ENCODE measurements at places on chromosomes 1 and 21.

DNA sequence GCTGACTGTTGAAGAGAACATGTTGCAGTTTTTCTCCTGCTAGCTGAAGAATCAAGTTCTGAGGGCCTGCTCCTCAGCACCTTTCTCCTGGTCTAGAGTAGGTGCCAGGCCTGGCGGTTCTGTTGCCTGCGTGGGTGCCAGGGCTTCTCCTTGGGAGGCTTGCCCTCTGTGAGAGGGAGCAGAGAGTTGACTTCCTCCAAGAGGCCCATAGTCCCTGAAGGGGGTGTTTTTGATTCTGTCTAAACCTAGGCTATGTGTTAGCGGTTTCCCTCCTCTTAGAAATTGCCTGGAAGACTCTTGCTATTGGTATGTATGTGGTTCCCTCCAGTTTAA lies 312 bp upstream of the APOBEC4 start:
- H3K36me3 ChIP-seq, result no peaks in the 10 kb centered on the region
- no peak overlapping the region for H3K27ac ChIP-seq
- no peak overlapping the region for H3K4me3 ChIP-seq
- DNase-seq, result no peak

DNA sequence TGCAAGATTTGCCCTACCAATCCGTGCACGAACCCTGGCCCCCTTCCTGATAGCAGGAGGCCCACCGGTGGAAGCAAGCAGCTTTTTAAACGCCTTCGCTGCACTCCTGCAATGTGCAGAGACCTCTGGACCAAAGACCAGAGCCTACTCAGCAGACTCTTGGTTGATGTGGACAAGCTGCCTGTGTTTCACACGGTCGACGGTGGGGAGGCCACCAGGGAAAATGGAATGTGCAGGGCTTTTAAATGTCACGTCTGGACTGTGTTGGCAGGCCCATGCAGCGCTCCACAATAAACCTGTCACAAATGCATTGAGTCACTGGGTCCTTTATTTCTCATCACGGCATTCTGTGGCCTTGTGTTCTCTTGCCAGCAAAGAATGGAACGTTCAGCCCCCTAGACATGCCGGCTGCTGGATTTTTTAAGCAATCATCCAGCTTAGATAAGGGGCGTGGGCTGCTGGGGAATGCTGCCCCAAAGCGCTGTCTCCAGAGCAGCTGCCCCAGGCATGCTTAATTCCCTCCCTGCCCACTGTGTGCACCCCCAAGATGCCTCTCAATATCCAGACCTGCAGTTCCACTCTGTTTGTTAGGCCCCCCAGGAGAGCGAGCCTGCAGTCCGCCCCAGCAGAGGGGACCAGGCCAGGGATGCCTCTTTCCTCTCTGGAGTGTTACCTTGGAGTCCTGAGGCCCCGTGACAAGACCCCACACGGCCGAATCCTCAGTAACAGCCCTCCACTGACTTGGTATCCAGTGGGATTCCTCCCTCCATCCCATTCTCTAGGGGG lies 71.3 kb downstream of the ATP5PO start:
- H3K27ac ChIP-seq, result no peak overlapping the region
- H3K36me3 ChIP-seq, result no peaks in the 10 kb centered on the region
- peak; percentile 60 for DNase-seq
- peaks cover 29% of the 10 kb centered on the region for H3K4me1 ChIP-seq

- H3K27me3 ChIP-seq, result no peaks in the 10 kb centered on the region
- H3K36me3 ChIP-seq, result no peaks in the 10 kb centered on the region
- no peak overlapping the region for H3K4me3 ChIP-seq
- H3K4me1 ChIP-seq, result no peaks in the 10 kb centered on the region
Measured at GRCh38 chr1:27074175-27074780, 61.6 kb upstream of the TENT5B start.

- no peaks in the 10 kb centered on the region for H3K36me3 ChIP-seq
- no peaks in the 10 kb centered on the region for H3K4me1 ChIP-seq
- no peak overlapping the region for H3K27ac ChIP-seq
Measured at GRCh38 chr1:192967901-192968300, 91.3 kb downstream of the UCHL5 start.

GRCh38 chr1:241721011-241721410 lies 68.9 kb downstream of the WDR64 start:
- no peaks in the 10 kb centered on the region for H3K27me3 ChIP-seq
- H3K4me1 ChIP-seq, result peaks cover 19% of the 10 kb centered on the region
- no peak for DNase-seq

DNA sequence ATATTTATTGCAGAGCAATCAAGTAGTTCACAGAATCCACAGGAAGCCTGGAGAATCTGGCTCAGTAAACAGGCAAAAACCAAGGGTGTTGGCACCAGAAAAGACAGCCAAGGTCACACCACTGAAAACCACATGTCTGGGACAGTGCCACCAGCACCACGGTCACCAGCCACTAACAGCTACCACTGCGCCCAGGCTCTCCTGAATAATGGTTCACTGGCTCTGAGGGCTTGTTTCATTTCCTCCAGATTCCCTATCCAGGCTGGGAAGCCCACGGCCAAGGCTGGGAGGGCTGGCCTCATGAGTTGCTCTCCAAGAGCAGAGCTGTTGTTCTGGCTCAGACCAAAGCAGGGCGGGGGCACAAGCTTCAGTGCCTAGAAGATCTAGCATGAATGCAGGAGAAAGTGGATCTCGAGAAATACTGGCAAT lies 54.5 kb upstream of the PTGFRN start:
- no peak overlapping the region for H3K4me3 ChIP-seq
- peak; percentile 67 for DNase-seq
- peak overlapping the region; percentile 5 for H3K27ac ChIP-seq
- 0 out of 2 replicates have a peak, but pooled peaks cover 3% of the 10 kb centered on the region for H3K36me3 ChIP-seq
- H3K27me3 ChIP-seq, result no peaks in the 10 kb centered on the region
- H3K4me1 ChIP-seq, result peaks cover 47% of the 10 kb centered on the region

GRCh38 chr1:6329851-6330250 lies 63.7 kb downstream of the ACOT7 start:
- peaks cover 31% of the 10 kb centered on the region for H3K4me1 ChIP-seq
- H3K36me3 ChIP-seq, result no peaks in the 10 kb centered on the region
- H3K4me3 ChIP-seq, result no peak overlapping the region
- H3K27me3 ChIP-seq, result no peaks in the 10 kb centered on the region
- DNase-seq, result peak; percentile 57
- peak overlapping the region; percentile 61 for H3K27ac ChIP-seq

GRCh38 chr1:43509007-43509739 lies 21.5 kb upstream of the PTPRF start:
- no peaks in the 10 kb centered on the region for H3K4me1 ChIP-seq
- no peaks in the 10 kb centered on the region for H3K27me3 ChIP-seq
- no peak for DNase-seq
- H3K27ac ChIP-seq, result no peak overlapping the region

DNA sequence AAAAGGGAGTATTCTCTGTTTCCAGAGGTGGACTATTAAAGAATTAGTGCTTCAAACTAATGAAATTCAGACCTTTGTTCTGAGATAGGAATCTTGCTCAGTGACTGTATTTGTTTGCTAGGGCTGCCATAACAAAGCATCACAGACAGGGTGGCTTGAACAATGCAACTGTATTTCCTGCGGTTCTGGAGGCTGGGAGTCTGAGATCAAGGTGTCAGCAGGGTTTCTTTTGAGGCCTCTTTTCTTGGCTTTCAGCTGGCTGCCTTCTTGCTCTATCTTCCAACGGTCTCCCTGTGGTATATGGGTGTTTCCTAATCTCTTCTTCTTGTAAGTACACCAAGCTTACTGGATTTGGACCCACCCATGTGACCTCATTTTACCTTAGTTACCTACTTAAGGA lies 264.6 kb upstream of the PROX1 start:
- DNase-seq, result no peak
- H3K4me1 ChIP-seq, result 0 out of 2 replicates have a peak, but pooled peaks cover 4% of the 10 kb centered on the region
- H3K27ac ChIP-seq, result no peak overlapping the region
- no peaks in the 10 kb centered on the region for H3K36me3 ChIP-seq
- no peaks in the 10 kb centered on the region for H3K27me3 ChIP-seq
- no peak overlapping the region for H3K4me3 ChIP-seq

GRCh38 chr1:79373481-79374125 lies 367.1 kb upstream of the ADGRL4 start:
- no peaks in the 10 kb centered on the region for H3K36me3 ChIP-seq
- H3K4me3 ChIP-seq, result no peak overlapping the region
- DNase-seq, result peak; percentile 41
- H3K27me3 ChIP-seq, result no peaks in the 10 kb centered on the region
- no peak overlapping the region for H3K27ac ChIP-seq
